ENCODE measurements at places on chromosomes 2 and 18.

DNA sequence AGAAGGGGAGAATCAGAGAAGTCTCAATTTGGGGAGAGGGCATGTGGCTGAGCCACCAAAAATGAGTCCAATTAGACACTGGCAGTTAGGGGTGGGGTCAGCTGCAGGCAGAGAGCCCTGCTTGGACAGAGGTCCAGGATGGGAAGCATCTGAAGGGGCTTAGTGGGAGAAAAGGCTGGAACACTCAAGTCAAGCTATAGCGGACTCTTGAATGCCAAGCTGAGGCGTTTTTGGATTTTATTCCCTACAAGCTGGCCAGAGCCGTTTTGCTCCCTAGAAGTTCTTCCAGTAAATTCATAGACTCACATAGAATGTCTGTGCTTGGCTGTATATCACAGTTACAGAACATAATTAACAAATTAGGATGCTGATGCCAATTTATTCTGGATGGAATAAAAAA, 172.8 kb downstream of the ACOXL start:
- DNase-seq, result no peak

- DNase-seq, result peak; percentile 92
These were observed 7.0 kb downstream of the CTIF start for GRCh38 chr18:48545757-48546321.

- no peak for DNase-seq
These were observed 16.8 kb downstream of the ZNF532 start for GRCh38 chr18:58881477-58881876.

GRCh38 chr2:134713176-134713575, 5.6 kb downstream of the TMEM163 start:
- DNase-seq, result no peak

- no peak for DNase-seq
These were observed 21.4 kb downstream of the MGAT5 start for GRCh38 chr2:134275058-134275862.

Measured in hippocampal formation (tissue), 2 donors.